ENCODE measurements at places on chromosomes 6 and 20. TPM values are rescaled to one million over a fixed set of nuclear protein-coding genes. Genes with fewer than 3 reads are reported as not detected.

- DNase-seq = no peak
These were observed 151.7 kb downstream of the ZFAND3 start for GRCh38 chr6:37971266-37971665.

DNA sequence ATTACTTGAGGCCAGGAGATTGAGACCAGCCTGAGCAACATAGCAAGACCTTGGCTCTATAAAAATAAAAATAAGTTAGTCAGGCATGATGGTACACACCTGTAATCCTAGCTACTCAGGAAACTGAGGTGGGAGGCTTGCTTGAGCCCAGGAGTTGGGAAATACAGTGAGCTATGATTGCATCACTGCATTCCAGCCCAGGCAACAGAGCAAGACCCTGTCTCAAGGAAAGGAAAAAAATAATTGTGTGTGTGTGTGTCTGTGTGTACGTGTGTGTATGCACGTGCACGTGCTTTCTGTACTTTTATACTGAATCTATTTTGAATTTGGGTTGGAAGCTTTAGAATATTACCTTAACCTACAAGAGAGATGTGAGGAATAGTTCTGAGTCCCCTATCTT, 58.9 kb downstream of the KIZ start:
- DNase-seq = no peak

- no peak for DNase-seq
These were observed 12.0 kb upstream of the GMDS start for GRCh38 chr6:2257363-2257762.

- DNase-seq = no peak
These were observed 289.5 kb upstream of the CDYL start for GRCh38 chr6:4486568-4487315.

Gene PFDN6
- polyA plus RNA-seq = 41.5 TPM

DNA sequence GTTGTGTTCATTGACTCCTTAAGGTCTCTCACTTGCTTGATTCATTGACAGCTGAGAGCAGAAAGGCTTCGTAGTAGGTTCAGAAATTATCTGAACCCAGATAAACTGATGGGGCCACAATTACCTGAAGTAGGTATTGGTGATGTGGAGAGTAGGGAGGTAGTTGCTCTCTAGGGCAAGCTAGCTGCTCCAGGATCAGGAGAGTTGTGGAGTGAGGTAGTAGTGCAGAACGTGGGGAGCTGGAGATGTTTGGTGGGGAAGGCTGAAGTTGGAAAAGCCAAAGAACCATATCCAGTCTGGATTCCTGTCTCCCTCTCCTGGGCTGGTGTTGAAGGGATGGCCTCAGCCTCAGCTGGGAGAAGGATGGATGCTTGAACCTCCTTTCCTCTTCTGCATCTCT, 15.9 kb downstream of the TJAP1 start:
- DNase-seq = no peak

- no peak for DNase-seq
These were observed 74.9 kb downstream of the TNFAIP3 start for GRCh38 chr6:137941995-137942394.

GRCh38 chr6:157455731-157456523, 74.9 kb downstream of the ZDHHC14 start:
- no peak for DNase-seq

Gene PBOV1
- polyA plus RNA-seq = not detected

Gene OPN5
- polyA plus RNA-seq = 0.17 TPM

Gene PHACTR2
- 31.7 TPM for polyA plus RNA-seq

- DNase-seq = no peak
These were observed 169.9 kb downstream of the QRSL1 start for GRCh38 chr6:106799031-106799894.

GRCh38 chr6:166201878-166202277, 34.2 kb upstream of the TBXT start:
- no peak for DNase-seq

GRCh38 chr20:58699623-58700107, 7.1 kb downstream of the NPEPL1 start:
- DNase-seq = peak; percentile 36

Gene OPRM1
- not detected for polyA plus RNA-seq

GRCh38 chr20:64149141-64149540, 15.1 kb upstream of the MYT1 start:
- DNase-seq = no peak

Gene PNLDC1
- polyA plus RNA-seq = 0.54 TPM

Gene STK4
- polyA plus RNA-seq = 11.2 TPM

- no peak for DNase-seq
These were observed 57.2 kb downstream of the RAB44 start for GRCh38 chr6:36754582-36755434.

Gene OR2B6
- not detected for polyA plus RNA-seq

Gene ATP6V1G2
- polyA plus RNA-seq = 3.3 TPM

GRCh38 chr6:34239500-34239825, 2.8 kb downstream of the HMGA1 start:
- no peak for DNase-seq

GRCh38 chr6:33410711-33411631, at the start of gene PHF1:
Gene PHF1, plus strand, starts transcription at chr6:33411014. Its CDS starts 1,250 bp downstream, at chr6:33412264.
- no peak for DNase-seq

Gene MOG
- not detected for polyA plus RNA-seq

- DNase-seq = no peak
These were observed 35.5 kb downstream of the FAM8A1 start for GRCh38 chr6:17635568-17635967.

Gene BPIFA3
- not detected for polyA plus RNA-seq

GRCh38 chr6:4905826-4906225, 98.0 kb downstream of the RPP40 start:
- no peak for DNase-seq

Gene CD24
- polyA plus RNA-seq = 58.2 TPM

Gene TNXB
- polyA plus RNA-seq = 103 TPM

Gene CUTA
- polyA plus RNA-seq = 118 TPM

GRCh38 chr6:133895573-133896343, 6.8 kb downstream of the TCF21 start:
- peak; percentile 8 for DNase-seq

DNA sequence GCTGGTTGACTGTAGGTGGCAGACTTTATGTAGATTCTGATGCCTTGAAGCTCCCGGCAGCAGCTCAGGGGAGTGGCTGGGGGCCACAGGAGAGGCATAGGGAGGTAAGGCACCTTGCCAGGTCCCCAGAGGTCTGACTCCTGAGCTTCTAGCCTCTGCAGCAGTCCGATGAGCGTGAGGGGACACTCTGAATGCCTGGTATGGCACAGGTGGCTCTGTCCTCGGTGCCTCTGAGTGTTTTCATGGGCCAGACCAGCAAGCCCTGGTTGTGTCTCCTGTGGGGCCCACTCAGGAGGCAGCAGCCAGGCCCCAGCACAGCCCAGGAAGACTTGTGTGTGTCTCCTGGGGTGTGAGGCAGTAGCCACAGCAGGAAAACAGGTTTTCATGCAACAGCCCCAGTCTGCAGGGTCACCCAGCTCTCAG, 39.7 kb upstream of the IRF4 start:
- no peak for DNase-seq

DNA sequence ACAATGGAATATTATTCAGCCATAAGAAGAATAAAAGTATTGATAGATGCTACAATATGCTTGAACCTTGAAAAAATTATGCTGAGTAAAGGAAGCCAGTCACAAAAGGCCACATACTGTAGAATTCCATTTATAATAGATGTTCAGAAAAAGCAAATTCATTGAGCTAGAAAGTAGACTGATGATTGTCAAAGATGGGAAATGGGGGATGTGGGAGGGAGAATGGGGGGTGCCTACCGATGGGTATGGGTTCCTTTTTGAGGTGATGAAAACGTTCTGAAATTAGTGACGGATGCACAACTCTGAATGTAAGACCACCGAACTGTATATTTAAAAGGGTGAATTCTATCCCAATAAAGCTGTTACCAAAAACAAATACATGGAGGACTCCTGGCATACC, 18.4 kb downstream of the UBE2V1 start:
- DNase-seq = no peak

Gene DDX43
- 0.35 TPM for polyA plus RNA-seq

Gene GSTA1
- 0.87 TPM for polyA plus RNA-seq

Gene GPLD1
- 1.4 TPM for polyA plus RNA-seq

- no peak for DNase-seq
These were observed 21.0 kb downstream of the PMEPA1 start for GRCh38 chr20:57688864-57689263.

Gene METTL24
- 0.99 TPM for polyA plus RNA-seq

DNA sequence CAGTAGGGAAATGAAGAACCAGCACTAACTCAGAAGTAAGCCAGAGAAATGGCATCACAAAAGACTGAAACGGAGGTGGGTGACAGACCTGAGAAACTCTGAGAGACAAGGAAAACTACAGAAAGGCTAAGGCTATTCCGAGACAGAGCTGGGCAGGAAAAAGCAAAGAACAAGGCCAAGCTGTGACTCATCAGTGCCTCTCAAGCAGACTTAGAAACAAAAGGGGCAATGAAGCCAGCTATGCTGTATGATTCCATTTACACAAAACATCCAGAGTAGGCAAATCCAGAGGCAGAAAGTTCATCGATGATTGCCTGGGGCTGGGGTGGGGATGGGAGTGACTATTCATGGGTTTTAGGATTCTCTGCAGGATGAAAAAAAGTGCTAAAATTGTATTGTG, 50.0 kb downstream of the SLC23A2 start:
- peak; percentile 65 for DNase-seq

GRCh38 chr6:50333696-50334095, 284.0 kb upstream of the DEFB112 start:
- no peak for DNase-seq

GRCh38 chr6:139014945-139015344, 13.6 kb upstream of the ABRACL start:
- no peak for DNase-seq

DNA sequence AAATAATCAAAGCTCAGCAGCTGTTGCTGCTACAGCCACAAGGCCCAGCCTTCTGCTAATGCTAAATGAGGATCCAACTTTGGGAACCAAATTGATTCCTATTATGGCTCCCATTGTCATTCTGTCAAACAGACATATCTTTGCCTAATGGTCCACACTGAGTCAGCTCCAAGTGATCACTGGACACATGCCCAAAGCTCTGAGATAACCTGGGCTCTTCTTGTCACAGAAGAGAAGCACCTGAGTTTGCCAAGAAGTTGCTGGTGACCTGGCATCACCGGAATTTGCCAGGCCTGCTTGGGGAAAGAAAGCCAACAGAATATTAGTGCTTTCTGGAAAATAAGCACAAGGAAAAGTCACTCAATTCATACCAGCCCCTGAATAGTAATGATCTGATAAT, 5.8 kb downstream of the TNFRSF21 start:
- DNase-seq = no peak

Gene TAB2
- polyA plus RNA-seq = 51.1 TPM

DNA sequence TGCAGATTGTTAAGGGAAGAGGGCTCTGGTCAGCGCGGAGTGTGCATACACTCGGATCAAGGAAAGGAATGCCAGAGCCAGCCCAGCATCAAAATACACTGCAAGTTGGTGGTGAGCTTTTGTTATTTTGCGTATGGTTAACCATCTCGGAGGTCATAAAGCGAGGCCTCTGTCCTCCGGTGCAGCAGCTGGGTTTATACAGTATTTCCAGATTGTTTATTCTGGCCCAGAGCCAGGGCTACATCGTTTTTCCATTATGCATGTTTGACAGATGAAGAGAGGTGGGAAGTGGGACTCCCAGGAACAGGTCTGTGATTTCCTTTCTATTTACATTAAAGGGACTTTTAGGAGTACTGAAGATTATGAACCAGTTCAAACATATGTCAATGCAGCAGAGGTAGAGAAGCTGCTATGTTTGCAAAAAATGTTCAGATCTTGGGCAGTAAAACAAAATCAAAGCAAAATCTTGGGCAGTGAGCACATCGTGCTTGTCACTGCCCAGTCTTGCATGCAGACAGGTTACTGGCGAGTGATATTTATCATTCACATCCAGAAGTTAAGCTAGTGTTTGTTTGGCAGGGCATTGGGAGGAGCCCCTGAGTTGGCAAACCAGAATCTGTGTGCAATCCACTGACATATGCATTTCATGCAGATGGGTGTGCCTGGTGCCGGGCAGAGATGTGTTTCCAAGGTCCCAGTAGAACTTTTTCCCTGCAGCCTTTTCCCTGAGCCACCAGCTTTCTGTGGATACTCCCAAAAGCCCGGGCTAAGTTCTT, 256.3 kb upstream of the TAB2 start:
- DNase-seq = peak; percentile 68

GRCh38 chr20:59013959-59014608, 5.1 kb upstream of the TUBB1 start:
- no peak for DNase-seq

DNA sequence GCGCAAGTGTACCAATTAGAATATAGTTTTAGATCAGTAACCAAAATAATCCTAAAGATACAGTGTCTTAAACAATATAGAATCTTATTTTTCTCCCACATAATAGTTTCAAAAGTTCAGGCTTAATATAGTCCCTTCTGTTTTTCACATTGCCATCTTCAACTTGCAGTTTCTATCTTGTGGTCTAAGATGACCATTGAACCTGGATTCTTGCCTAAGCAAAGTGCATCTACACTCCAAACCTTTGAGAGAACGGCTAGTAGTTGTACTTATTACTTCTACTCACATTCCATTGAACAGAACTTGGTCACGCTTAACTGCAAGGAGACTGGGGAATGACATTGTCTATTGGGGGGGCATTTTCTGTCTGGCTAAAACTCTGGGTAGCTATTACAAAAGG, 373.0 kb downstream of the LMBRD1 start:
- no peak for DNase-seq

- no peak for DNase-seq
These were observed 153.9 kb downstream of the TAF4 start for GRCh38 chr20:61911824-61912223.

DNA sequence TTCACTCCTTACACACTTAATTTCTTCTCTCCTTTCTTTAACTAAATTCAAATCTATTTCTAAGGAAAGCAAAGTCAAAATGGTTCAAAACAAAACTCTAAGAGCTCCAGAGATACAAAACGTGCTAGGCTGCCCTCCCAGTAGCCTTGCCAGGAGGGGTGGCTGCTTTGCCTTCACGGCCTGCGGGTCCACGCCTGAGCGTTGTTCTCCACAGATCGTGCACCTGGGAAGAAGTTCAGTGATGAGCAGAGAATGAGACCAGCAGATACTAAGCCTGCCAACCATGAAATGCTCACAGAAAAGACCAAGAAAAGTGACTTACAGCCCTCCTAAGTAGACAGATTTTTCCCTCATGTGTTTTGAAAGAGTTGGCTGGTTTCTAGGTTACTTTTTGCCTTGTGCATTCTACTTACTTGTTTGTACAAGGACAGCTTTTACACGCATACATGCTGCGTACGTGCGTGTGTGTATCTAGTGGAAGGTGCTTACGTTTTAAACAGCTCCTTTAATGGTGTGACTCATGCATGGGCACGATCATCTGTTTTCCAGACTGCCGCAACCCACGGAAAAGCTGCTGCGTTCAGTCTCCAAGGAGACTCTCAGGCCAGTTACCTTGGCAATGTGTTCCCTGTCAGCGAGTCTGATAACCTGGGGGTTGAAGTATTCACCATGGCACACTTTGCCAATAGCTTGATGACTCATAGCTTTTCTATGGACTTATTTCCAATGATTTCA, 32.4 kb upstream of the PBOV1 start:
- peak; percentile 26 for DNase-seq

Data from muscle of arm (tissue), 14 donors.